ENCODE measurements at places on chromosomes 2 and 18.

DNA sequence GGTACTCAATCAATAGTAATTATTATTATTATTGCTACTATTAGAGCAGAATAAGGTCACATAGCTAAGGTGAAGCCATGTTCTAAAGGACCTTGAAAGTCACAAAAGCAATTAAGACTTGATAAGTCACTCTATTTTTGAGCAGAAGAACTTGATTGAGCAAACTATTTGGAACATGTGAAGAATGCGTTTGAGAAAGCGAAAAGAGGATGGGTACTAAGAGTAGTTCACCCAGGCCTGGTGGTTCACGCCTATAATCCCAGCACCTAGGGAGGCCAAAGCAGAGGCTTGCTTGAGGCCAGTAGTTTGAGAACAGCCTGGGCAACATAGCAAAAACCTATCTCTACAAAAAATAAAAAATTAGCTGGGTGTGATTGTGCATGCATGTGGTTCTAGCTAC lies 7.2 kb upstream of the RTN4 start:
- no peak for DNase-seq

DNA sequence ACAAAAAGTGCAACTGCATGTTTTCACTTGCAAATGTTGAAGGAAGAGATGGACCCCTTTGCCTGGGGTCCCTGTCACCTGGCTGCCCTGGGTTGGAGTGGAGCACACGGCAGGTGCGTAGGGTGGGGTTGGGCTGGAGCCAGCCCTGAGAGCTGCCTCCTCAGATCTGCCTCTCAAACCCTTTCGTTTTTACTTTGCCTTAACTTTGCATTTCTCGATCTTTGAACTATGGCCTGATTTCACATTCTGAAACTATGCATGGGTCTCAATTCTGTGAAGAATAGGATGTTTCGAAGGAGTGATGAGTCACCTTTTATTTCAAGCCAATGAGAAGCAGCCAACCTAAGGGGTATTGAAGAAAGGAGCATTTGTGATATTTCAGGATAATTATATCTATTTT lies 132.8 kb downstream of the ACOXL start:
- DNase-seq, result no peak

DNA sequence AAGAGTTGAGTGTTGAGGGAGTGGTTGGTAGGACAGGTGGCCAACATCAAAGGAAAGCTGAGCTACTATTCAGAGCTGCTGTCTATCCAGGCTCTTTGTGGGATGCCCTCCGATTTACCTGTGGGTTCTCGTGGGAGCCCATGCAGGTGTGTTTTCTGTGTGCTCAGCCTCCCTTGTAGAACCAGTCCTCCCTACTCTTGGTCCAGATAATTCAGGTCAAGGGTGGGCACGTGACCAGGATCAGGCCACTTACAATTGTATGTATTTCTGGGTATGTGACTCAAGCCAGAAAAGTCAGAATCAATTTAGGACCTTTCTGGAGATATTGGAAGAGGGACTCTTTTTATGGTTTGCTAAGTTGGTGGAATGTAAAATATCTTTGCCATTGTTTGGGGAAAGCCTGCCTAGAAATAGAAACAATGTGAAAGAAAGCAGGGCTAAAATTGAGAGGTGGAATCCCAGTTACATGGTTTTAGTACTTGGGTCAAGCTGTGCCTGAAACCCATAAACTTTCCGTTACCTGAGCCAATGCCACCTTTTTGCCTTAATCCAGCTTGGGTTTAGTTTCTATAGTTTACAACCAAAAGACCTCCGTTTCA lies 93.2 kb downstream of the PDCL3 start:
- DNase-seq, result no peak

- DNase-seq, result no peak
Observed at GRCh38 chr2:201996006-201996405, 37.6 kb upstream of the FZD7 start.

DNA sequence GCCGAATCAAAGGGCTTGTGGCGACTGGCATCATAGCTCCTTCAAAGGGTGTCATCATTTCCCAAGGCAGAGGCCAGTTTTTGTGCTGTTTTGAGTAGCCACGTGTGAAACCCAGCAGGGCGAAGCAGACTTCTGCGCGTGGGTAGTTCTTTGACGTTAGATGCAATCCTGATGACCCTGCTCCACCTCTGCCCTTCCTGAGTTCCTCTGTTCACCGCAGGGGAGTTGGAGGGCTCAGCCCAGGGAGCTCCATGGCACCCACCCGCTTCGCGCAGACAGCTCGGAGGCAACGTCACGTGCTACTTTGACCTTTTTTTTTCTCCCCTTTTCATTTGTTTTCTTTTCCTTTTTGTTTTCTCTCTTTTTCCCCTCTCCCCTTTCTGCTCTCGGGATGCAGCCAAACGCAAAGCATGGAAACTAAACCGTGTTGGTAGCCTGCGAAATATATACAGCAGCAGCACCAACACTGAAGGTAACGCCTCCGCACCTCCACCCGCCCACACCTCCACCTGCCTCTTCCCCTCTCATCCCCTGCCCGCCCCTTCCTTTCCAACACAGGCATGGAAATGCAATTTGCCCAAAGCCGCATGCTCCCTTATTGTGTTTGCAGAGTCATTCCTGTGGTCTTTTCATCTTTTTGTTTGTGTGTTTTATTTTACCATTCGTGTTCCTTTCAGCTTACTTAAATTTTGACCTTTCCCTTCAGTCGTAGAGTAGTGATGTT lies 153.6 kb downstream of the GBX2 start:
- DNase-seq, result no peak

GRCh38 chr2:62201307-62201706 lies 5.4 kb downstream of the B3GNT2 start:
- no peak for DNase-seq

- DNase-seq, result no peak
Observed at GRCh38 chr2:150916467-150917396, 344.9 kb downstream of the RBM43 start.

DNA sequence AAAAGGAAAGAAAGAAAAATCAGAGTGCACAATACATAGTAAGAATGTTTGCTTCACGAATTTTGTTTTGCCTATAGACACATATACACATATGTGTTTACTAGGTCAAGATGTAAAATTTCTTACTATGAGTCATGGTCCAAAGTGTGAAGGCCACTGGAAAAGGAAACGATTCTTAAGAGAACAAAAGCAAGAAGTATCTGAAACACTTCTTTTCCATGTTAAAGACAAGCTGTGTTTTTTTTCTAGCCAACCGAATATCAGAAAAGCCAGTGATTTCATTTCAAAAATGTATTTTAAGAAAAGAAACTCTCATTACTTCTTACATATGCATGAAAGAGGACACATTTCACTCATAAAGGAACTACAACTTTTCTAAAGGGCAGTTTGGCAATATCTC lies 24.9 kb downstream of the PECR start:
- DNase-seq, result no peak

- DNase-seq, result no peak
Observed at GRCh38 chr18:36633961-36634412, 194.8 kb downstream of the TPGS2 start.

DNA sequence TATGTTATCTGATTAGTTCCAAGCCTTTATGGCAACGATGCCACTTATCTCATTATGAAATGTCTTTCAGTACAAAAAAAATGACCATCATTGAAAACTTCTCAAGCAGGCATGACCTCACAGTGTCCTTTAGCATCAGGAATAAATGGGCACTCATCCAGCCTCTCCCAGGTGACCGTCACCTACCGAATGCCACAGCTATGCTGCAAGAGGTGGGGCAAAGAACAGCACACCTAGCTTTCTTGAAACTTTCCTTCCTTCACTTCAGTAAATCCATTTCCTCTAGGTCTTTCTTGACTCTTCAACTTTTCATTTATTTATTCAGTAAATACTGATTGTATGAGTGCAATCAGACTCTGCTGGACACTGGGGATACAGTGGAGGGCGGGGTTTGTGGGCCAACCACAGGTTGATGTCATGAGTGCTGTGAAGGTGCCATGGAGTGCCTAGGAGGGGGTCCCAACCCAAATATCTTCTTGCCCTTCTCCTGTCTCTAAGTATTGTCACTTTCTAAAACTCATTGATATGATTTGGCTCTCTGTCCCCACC lies 54.3 kb upstream of the HK2 start:
- no peak for DNase-seq

All from stimulated activated CD8-positive, alpha-beta memory T cell treated with anti-CD3 and anti-CD28 coated beads, Interleukin-12 subunit alpha, Interleukin-12 subunit beta, amount 100 ng/mL, for 4 hours (primary cell).